ENCODE measurements at places on chromosomes 12 and 14.
A peak's percentile ranks its signal among the peaks of the same experiment; 100 is the strongest.

DNA sequence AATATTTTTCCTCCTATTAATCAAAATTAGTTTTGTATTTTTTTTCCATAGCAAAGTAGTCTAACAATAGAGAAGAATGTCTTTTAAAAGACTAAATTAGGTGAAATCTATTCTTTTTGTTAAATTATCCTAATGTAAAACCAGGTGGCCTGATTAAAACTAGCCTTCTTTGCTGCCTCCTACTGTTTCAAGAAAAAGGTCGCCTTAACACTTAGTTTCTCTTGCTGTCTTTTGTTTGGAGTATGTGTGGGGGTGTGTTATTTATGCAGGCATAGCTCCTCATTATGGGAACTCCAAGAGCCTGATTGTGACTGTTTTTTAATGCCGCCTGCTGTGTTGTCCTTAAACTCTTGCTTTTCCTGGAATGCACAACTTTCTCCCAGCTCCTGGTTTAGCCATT, 855.3 kb downstream of the DIO2 start:
- no peak for DNase-seq

DNA sequence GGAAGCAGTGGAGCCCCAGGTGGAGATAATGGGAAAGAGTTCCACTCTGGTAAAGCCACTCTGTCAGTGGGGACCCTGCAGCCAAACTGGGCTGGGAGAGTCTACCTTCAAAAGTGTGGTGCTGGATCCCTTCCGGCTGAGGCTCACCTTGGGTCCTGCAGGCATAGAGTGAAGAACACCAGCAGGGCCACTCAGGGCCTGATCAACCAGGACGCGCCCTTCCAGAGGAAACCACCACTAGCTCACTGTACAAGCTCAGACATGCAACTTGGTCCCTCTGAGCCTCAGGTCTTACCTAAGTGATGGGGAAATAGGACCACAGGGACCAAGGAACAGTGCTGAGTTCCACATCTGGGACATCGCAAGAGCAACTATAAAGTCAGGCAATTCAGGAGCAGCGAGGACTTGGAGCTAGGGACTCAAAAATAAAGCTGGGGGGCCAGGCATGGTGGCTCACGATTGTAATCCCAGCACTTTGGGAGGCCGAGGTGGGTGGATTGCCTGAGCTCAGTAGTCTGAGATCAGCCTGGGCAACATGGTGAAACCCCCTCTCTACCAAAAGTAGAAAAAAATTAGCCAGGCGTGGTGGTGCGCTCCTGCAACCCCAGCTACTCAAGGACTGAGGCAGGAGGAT, 5.9 kb upstream of the PRPH start:
- no peak for DNase-seq

- no peak for DNase-seq
These were observed 145.0 kb downstream of the PRKCH start for GRCh38 chr14:61466249-61466904.

GRCh38 chr12:19158923-19159322, 29.4 kb downstream of the PLEKHA5 start:
- DNase-seq, result no peak

- peak; percentile 48 for DNase-seq
These were observed 71.0 kb downstream of the GNS start for GRCh38 chr12:64688219-64688618.

GRCh38 chr12:59600171-59600570, 4.3 kb downstream of the SLC16A7 start:
- DNase-seq, result no peak

DNA sequence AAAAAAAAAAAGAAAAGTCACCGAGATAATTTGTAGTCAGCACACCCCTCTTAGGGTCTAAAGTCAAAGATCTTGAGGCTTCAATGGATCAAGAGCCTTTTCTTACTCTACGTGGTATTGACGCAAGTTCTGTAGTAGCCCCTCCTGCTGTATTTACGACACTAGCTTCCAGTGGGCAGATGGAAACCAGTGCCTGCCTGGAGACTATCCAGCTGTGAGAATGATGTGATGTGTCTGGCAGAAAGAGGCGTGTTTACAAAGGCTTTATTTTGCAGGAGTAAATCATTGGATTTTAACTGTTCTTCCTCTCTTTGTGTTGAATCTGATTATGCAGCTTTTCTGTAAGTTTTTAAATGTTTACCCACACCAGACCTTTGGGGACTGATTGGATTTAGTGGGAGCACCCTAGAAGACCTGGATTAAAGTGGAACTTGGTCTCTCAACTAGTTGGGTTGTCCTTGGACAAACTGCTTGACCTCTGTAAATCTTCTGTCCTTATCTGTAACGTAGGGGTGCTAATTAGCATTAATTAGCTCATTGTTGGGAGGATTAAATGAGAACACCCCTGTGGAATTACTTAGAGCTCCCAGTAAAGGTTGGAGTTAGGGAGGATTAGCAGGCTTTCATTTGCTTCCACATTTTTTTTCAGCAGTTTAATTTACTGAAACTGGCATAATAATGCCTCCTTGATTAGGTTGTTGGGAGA, 72.4 kb downstream of the RASSF3 start:
- DNase-seq, result no peak

- DNase-seq, result peak; percentile 60
These were observed 26.7 kb upstream of the YBX3 start for GRCh38 chr12:10749700-10750384.

- no peak for DNase-seq
These were observed 1108.5 kb downstream of the SLC16A7 start for GRCh38 chr12:60704171-60704914.

GRCh38 chr14:90456551-90456950, 59.7 kb downstream of the CALM1 start:
- DNase-seq, result no peak

GRCh38 chr14:34135492-34135891, 184.6 kb upstream of the EGLN3 start:
- DNase-seq, result no peak

DNA sequence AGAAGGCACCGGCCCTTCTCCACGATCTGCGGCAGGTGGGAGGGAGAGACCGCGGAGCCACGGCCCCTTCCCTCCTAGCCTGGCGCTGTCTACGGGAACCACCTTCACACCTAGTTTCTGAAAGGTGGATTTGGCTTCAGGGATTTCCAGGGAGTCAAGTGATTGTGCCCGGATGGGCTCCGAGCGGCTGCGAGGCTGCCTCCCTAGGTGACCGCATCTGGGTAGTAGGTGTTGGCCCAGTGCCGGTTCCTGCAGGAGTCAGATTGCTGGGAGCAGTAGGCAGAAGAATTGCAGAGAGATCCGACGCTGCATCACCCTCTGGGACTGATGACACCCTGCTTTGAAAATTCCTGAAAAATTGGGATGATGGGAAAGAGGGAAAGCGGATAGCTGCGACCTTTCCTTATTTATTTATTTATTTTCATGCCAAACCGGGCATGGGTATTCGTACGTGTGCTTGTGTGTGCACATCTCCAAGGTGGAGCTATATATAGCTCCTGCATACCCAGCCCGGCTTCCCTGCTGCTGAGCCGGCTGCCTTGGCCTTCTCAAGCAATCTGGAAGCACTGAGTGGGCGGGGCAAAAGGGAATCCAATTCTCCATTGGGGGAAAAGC, 1.1 kb downstream of the CNTN1 start:
- DNase-seq, result no peak

GRCh38 chr14:22544881-22545420, 44.1 kb downstream of the DAD1 start:
- DNase-seq, result peak; percentile 31

GRCh38 chr14:91324606-91325575, 80.4 kb upstream of the GPR68 start:
- peak; percentile 30 for DNase-seq

Measured in CD4-positive, alpha-beta T cell treated with Interleukin-17A for 4 hours (primary cell).